Activated CD4-positive, alpha-beta memory T cell treated with anti-CD3 and anti-CD28 coated beads for 36 hours (primary cell): ENCODE measurements at places on chromosomes 16 and 17. TPM values are rescaled to one million over a fixed set of nuclear protein-coding genes. Genes with fewer than 3 reads are reported as not detected.

DNA sequence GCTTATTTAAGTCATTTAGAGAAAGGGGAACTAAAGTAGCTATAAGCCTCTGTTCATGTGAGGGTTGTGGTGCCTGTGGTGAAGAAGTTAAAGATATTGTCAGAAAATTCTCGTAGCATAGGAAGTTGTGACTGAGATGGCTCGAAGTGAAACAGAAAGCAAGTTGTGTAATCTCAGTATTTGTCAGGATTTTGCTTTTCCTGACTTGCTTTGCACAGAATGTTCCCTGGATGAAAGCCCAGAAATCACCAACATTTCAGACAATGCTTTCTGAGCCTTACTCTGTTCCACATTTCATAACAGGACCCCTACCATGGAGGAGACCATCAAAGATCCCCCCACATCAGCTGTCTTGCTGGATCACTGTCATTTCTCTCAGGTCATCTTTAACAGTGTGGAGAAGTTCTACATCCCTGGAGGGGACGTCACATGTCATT, 10.6 kb downstream of the CALCOCO2 start:
- H3K36me3 ChIP-seq, result peaks cover 10% of the 10 kb centered on the region
- peak overlapping the region; percentile 45 for H3K27ac ChIP-seq
- peak; percentile 48 for DNase-seq
- H3K4me3 ChIP-seq, result peak overlapping the region; percentile 46
- H3K27me3 ChIP-seq, result peaks cover 1% of the 10 kb centered on the region

- DNase-seq, result peak; percentile 77
- no peak overlapping the region for H3K4me3 ChIP-seq
- peaks cover 11% of the 10 kb centered on the region for H3K36me3 ChIP-seq
- peaks cover 29% of the 10 kb centered on the region for H3K27me3 ChIP-seq
- no peak overlapping the region for H3K27ac ChIP-seq
Observed at GRCh38 chr17:74199306-74200092, 4.0 kb upstream of the RPL38 start.

DNA sequence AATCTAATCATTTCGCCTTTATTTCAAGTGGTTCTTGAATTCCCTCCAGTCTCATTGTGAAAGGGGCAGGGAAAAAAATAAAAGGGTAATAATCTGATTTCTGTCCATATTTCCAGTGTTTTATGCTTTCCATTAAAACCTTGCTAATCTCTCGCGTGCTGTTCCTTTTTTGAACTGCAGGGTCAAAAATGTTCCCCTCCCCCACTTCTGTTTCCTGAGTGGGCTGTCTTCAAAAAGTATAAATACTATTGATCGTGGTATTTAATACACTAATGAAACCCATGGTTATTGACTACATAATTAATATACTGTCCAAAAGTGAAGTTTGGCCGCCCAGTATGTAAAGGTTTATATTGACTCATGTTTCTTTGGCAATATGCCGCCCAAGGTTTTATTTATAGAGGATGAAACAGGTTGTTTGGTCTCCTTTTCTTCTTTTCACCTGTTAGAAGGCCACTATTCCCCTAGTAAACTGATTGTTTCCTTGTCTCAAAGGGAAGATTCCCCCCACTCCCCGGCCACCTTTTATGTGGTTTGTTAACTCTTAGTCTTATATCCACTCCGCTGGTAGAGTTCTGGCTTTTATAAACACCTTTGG, 69.7 kb downstream of the RPA1 start:
- H3K36me3 ChIP-seq, result peaks cover 32% of the 10 kb centered on the region
- no peak for DNase-seq
- no peaks in the 10 kb centered on the region for H3K4me1 ChIP-seq
- H3K4me3 ChIP-seq, result no peak overlapping the region
- H3K27ac ChIP-seq, result no peak overlapping the region
- H3K27me3 ChIP-seq, result no peaks in the 10 kb centered on the region

The MYL11 gene
- 1.6 TPM for total RNA-seq

DNA sequence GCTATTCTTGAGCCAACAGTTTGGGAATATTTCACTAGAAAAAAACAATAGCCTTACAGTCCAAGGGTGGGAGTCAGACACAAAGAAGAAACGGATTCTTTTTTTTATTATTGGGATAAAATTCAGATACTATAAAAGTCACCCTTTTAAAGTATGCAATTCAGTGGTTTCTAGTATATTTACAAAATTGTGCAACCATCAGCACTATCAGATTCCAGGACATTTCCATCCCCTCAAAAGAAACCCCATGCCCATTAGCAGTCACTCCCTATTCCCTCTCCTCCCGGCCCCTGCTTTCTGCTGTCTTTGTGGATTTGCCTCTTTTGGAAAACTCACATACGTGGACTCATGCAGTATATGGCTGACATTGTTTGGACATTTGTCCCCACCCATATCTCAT, 134.4 kb downstream of the C16orf95 start:
- H3K4me1 ChIP-seq, result no peaks in the 10 kb centered on the region
- H3K27ac ChIP-seq, result no peak overlapping the region
- H3K27me3 ChIP-seq, result peaks cover 9% of the 10 kb centered on the region
- DNase-seq, result no peak

- peaks cover 10% of the 10 kb centered on the region for H3K36me3 ChIP-seq
- H3K27me3 ChIP-seq, result no peaks in the 10 kb centered on the region
- DNase-seq, result peak; percentile 92
- H3K4me1 ChIP-seq, result peaks cover 18% of the 10 kb centered on the region
- H3K4me3 ChIP-seq, result peak within 1 kb of the TSS; percentile 100
Observed at GRCh38 chr17:44014437-44015172, at the start of gene TMEM101. TMEM101 (minus strand) TSS chr17:44014963; CDS start chr17:44014952, 11 bp downstream.

The C16orf89 gene
- total RNA-seq, result not detected

The PTGES3L gene
- total RNA-seq, result 0.53 TPM

DNA sequence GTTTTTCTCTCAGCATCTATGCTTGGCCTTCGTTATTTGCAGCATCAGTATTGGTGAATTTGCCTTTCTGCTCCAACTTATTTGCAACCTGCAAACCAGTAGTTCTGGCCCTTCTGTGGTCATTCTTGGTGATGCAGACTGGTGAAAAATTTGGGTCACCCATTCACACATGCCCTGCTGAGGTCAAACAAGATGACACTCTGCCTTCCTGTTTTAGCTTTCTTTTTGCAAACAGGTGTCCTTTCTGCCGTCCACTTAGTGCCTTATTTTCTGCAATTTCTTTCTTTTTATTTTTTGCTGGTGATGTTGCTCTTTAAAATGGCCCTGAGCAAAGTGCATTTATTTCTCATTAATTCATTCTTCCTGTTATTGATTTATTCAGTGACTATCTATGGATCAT, 31.3 kb downstream of the PLCG2 start:
- no peak overlapping the region for H3K4me3 ChIP-seq
- no peak for DNase-seq
- peaks cover 2% of the 10 kb centered on the region for H3K27me3 ChIP-seq
- H3K36me3 ChIP-seq, result peaks cover 1% of the 10 kb centered on the region
